ENCODE measurements at places on chromosomes 1 and 21.
A peak's percentile ranks its signal among the peaks of the same experiment; 100 is the strongest.

- DNase-seq, result no peak
Observed at GRCh38 chr1:181208083-181208482, 119.6 kb downstream of the IER5 start.

GRCh38 chr1:53722025-53722424, 16.9 kb downstream of the GLIS1 start:
- DNase-seq, result no peak

- no peak for DNase-seq
Observed at GRCh38 chr1:29451368-29451892, 215.1 kb downstream of the PTPRU start.

- no peak for DNase-seq
Observed at GRCh38 chr21:26137379-26138060, 33.0 kb downstream of the APP start.

DNA sequence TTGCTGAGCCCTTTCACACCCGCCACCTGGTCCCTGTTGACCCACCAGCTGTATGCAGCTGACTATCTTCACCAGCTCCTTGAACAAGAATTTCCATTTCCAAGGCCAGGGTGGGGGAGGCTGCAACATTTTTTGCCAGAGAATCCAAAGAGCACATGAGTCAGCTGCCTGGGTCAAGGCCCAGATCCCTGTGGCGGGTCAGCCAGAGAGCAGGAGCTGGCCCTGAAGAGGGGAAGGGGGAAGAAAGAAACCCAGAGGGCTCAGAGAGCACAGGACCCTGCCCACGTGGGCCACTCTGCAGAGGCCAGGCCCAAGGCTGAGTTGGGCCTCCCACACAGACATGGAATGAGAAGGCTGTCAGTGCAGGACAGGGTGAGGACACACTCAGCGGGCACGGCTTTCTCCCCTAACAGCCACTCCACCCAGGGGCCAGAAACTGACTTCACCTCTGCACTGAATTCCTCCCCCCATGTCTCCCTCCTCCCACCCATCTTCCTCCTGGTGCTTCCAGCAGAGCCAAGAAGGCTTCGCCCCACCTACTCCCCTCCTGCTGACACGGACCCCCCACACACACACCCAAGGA, 28.9 kb downstream of the S100A6 start:
- DNase-seq, result no peak

- no peak for DNase-seq
Observed at GRCh38 chr21:46128106-46128932, 27.1 kb downstream of the FTCD start.

- peak; percentile 51 for DNase-seq
Observed at GRCh38 chr1:209805875-209806760, at the start of gene IRF6. Gene IRF6 (minus strand): TSS chr1:209806142. CDS start chr1:209801413, 4,729 bp downstream.

- no peak for DNase-seq
Observed at GRCh38 chr21:29189353-29189752, 58.9 kb downstream of the MAP3K7CL start.

DNA sequence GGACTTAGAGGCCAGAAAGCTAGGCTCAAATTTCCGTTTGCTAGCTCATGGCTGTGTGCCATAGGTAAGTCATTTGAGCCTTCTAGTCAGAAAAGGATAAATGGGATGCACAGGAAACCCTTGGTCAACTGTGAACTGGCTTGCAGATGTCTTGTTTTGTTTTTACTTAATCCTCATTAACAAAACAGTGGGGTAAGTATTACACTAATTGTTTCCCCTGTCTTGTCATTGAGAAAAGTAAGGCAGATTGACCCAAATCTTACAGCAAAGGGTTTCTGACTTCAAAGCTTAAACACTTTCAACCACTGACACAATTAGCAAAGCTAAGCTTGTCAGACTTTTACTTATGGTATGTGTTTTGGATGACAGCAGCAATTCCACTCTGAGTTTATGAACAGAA, 291.3 kb downstream of the NTNG1 start:
- DNase-seq, result no peak

DNA sequence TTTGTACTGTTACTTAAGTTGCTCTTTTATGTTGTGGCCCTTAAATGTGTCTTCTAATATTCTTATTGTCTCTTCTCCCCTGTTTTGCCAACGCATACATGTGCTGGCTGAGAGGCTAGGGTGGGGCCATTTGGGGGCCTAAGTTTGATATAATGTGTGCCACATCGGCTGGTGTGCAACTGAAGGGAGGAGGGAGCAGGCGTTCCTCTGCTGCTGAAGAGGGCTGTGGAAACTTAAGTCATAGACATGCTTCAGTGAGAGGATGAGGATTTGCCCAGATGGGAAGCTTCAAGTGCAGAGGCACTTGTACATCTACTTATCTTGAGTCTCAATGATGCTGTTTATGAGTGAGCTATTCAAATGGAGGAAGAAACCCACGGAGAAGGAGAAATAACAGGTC, 630.6 kb downstream of the LMO4 start:
- DNase-seq, result no peak

GRCh38 chr1:155910621-155911121, 478 bp downstream of the RIT1 start:
- no peak for DNase-seq

DNA sequence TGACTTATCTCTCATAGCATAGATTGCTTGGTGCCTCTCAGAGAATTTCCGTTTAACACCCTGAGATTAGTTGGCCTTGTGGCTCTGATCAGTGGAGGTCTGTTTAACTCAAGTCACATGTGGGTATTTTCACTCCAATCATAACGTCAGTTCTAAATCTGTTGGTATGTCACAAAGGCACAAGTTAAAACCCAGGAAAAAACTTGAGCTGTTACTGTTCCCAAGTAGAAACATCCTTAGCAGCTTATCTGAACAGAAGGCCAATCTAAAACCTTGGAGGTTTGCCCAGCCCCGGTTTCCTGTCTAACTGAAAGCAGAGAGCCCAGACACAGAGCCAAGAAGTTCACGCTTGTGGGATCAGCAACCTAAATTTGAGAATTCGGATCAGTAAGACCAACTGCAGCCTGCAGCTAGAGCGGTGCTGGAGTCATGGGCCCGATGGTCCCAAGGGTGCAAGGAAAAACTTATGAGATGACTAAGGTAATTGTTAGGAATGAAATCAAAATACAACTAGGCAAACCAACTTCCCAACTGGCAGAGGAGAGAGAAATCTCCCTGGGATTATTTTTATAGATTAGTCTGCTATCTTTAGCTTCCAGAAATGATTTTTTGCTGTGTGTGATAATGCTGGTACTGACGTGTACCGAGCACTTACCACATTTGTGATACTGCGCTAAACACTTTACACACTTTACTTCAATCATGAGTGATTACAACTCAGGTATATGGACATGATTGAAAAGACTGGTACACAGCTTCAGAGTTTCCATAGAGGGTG, 90.2 kb upstream of the C1orf21 start:
- no peak for DNase-seq

DNA sequence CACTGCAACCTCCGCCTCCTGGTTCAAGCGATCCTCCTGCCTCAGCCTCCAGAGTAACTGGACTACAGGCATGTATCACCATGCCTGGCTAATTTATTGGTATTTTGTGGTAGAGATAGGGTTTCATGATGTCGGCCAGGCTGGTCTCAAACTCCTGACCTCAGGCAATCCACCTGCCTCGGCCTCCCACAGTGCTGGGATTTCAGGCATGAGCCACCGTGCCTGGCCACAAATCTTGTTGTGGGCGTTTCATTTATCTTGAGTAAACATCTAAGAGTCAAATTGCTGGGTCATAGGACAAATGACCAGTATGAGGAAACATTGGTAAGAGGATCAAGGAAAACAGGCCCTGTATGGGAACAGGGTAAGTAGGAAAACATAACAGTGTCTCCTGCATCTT, 17.9 kb downstream of the TMEM200B start:
- no peak for DNase-seq

GRCh38 chr21:44800971-44801467, 601 bp downstream of the UBE2G2 start:
- DNase-seq, result no peak

- DNase-seq, result no peak
Observed at GRCh38 chr1:12505231-12505630, 112.8 kb downstream of the DHRS3 start.

DNA sequence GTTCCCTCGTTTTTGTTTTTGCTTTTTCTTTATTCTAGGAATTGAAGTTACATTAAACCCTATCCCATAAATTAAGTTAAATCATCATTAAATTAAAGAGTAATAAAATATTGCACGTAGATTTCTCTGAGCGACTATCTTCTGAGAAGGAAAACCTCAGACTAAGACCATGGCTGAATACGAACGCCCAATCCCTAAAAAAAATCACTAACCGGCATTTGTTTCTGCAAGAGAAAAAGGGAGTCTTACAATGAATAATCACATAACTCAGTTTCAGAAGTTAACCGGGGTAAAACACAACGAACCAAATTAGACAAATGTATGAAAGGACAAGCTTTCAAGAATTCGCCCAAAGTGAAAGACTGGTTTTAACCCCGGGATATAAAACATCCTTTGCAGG, 1.3 kb downstream of the PIK3R3 start:
- DNase-seq, result no peak

DNA sequence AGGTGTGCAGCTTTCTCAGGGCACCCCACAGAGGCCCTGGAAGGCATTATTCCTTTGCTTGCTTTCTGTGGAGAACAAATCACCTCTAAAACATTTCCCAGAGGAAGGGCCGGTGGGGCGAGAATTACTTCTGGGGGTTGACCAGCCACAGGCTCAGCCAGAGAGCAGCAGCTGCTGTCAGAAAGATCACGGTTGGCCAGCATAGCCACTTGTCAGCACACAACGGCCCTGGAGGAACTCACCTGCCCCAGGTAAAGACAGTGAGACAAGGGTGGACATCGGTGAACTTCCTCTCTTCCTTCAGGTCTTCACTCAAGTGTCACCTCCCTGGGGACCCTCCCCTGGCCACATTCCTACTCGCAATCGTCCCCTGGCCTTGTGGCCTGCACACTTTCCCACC, 69.5 kb upstream of the CLDN14 start:
- no peak for DNase-seq

DNA sequence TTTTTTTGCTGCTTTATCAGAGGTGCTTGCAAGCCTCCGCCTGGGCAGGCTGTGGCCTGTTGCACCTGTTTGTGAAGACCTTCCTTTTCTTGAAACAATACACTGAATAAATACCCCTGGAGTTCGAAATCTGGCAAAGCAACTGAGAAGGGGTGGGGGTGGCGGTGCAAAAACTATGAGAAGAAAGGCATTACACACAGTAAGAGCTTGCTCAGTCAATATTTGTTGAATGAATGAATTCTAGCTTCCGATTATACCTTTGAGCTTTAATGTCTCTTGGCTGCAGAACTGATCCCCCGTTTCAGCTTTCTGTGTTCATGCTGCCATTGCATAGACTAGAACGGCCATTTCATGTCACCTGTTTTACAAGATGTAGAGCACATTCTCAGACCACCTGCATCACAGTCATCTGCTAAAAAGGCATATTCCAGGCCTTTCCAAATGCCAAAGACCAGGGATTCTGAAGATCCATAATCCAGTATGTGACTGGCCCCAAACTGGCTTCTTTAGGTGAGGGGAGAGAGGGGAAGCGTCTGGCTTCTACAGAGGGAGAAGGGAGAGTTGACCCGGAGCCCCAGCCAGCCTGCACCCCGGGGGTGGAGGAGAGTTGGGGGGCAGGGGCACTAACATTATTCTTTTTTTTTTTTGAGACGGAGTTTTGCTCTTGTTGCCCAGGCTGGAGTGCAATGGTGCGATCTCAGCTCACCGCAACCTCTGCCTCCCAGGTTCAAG, 111.5 kb downstream of the ETS2 start:
- DNase-seq, result no peak

GRCh38 chr1:154849645-154850131, 20.4 kb downstream of the KCNN3 start:
- DNase-seq, result no peak

GRCh38 chr1:231411036-231411531, 11.0 kb downstream of the EGLN1 start:
- no peak for DNase-seq

- no peak for DNase-seq
Observed at GRCh38 chr1:4345094-4345493, 309.3 kb upstream of the AJAP1 start.

DNA sequence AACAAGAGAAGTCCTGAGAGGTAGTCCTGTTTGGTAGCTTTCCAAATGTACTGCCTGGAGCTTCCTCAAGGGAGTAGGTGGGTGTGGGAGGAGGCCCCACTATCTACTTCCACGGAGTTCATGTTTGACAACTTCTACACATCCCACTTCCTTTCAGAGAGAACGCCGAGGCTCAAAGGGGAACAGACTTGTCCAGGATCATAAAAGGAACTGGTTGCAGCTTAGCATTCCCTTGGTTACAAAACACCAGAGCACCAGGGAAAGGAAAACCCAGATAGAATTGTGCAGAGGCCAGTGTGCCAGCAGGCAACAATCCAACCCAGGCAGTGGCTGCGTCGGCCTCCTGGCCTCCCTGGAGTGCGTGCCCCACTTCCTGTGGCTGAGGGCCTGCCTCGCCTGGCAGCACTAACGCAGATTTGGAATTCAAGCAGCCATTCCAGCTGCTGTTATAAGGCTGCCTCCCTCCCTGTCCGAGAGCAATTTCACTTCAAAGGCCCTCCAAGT, 4.2 kb upstream of the RAP1GAP start:
- DNase-seq, result no peak

DNA sequence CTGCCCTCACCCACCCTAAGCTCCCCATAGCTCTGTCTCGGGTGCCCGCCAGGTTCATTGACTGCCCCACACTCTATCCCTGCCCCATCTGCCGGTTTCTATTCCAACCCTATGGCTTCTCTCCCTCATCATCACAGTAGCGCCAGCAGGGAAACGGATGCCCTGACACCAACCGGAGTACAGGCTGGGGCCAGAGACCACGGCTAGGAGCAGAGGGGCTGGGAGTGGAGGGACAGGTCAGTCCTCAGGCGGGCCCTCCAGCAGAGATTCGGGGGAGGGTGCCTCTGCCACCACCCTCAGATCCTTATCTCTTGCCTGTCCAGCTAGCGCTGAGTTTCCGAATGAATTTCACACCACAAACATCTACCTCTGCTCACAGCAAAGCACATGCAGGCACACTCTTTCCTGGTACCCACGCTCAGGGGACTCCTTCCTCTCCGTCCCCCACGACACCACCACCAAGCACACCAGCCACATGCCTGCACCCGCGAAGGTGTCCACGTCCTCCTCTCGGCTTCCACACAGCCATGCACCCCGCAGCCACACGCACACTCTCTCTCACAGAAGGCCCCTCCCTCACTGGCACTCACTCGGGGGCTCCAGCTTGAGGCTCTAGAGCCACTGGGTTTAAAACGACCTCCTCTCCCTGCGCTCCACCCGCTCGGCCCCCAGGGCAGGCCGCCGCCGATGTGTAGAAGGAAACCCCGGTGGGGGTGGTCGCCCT, 7.2 kb downstream of the TAL1 start:
- no peak for DNase-seq
